Astrocyte of the spinal cord (primary cell): ENCODE measurements at places on chromosomes 2 and 18.
A peak's percentile ranks its signal among the peaks of the same experiment; 100 is the strongest.

DNA sequence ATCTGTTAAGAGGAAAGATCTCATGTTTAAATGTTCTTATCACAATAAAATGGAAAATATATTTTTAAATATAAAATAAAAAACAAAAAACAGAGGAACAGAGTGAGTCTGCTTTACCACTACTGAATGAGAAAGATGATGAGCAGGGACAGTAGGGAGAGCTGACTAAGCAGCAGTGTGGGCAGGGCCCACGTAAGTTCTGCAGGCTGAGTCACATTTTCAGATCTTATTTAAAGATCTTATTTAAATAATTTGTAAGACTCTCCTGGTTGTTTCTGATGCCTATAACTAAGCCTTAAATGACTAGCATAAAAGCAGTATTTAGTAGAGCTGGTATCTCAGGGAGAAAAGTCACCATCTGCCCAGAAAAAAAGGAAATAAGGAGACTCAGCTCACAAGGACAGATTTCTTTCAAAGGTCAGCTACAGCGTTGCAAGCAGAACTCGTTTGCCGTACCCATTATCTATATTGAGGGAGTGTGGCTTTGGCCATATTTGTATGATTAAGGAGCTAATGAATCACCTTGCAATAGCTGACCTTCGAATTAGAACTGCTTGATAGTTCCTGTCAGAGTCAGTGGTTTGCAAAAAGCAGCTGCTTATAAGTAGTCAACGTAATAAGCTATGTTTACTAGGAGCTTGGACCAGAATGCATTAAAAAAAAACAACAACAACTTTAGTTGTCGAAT lies 322.1 kb upstream of the CHAC2 start:
- peak; percentile 48 for DNase-seq

DNA sequence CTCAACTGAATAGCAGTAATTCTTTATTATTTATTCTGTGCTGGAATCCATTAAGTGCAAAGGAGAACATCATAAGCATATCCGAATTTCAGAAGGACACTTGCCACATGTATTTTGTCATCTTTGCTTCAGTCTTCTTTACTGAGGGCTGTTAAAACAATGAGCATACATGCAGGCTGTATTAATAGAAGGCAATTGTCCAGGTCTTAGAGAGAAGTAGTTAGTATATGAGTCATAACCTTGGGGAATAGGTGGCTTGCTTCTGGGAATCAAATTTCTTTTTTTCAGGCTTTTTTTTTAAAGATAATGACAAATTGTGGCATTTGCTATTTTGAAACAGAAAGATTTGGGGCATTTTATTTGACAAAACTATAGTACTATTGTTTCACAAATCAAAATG lies 773.5 kb downstream of the CNTNAP5 start:
- no peak for DNase-seq

- DNase-seq: peak; percentile 32
Measured at GRCh38 chr2:37833423-37833822, 91.7 kb upstream of the RMDN2 start.

- no peak for DNase-seq
Measured at GRCh38 chr2:237153181-237153580, 67.5 kb downstream of the COPS8 start.

DNA sequence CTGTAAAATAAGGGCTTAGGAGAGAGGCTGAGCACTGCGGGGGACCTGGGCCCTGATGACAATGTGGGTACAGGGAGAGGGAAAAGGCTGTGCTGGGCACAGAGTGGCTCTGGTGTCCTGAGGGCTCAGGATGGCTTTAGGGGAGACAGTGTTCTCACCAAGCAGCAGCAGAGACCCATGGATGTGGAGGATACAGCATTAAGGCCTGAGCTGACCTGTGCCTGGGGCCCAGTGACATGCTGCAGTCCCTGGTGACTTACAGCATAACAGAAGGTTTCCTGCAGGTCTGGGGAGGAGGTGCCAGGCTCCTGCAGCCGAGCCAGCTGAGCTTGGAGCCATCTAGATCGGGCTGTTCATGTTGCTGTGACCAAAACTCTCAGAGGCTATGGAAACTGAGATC lies 191.3 kb upstream of the SMAD2 start:
- DNase-seq: no peak

GRCh38 chr18:48949050-48949605 lies 1.6 kb downstream of the SMAD7 start:
- DNase-seq: no peak

DNA sequence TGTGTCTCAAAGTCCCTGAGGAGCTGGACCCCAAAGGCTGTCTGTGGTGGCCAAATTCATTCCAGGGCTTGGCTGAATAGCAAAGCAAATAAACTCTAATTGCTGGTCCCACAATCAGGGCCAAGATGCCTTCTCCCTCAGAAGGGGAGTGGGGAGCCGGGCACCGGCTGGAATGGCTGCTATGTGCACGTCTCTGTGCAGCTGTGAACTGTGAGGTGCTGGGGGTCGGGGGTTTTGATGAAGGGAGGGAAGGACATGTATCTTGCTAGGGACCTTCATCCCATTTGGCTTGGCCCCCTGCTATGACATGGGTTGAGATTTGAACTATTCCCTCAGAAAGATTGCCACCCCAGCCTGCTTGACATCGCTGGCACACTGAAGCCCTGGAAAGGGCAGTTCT lies 60.4 kb downstream of the CIB4 start:
- no peak for DNase-seq

- DNase-seq: peak; percentile 76
Measured at GRCh38 chr2:28291811-28292440, 100.7 kb upstream of the FOSL2 start.

- peak; percentile 60 for DNase-seq
Measured at GRCh38 chr2:196592331-196592910, 47.1 kb upstream of the CCDC150 start.

DNA sequence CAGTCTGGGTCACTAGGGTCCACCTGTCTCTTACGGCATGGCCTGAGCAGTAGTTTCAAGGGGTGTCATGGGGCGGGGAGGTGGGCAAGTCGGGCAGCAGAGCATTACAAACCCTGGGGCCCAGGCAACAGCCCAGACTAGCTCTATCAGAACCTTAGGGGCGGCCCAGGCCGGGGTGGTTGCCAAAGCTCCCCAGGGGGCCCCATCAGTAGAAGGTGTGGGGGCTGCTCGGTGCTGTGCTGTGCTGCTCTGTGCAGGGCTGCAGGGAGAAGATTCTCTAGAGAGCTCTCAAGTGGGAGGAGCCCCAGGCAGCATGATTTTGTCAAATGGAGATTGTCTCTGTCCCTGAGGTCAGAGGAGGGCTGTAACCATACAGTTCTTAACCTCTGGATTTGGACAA lies 36.4 kb upstream of the SLC14A1 start:
- DNase-seq: no peak

DNA sequence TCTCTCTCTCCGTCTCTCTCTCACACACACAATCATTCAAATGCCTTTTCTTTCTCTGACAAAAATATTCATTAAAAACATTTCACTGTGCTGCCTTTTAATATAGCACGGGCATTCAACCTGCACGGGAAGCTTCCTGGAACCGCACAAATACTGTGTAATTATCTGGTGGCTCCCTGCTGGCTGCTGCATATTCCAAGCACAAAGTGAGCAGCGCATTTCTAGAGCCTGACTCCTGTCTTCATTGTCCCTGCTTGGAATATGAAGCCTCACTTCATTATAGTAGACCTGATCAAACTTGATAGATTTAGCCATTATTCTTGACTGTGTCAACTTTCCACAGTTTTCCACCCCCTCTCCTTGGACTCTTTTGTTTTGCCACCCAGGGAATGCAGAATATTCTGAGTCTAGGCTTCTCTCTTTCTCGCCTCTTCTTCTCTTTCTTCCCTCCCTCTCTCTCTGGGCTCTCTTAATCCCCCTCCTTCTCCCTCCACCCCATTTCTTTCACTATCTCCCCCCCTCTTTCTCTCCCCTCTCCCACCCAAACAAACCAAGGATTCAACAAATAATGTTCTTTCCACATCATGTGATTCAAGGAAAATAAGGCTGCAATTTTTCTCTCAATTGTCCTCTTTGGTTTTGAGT lies 672.1 kb upstream of the FANCL start:
- DNase-seq: no peak

DNA sequence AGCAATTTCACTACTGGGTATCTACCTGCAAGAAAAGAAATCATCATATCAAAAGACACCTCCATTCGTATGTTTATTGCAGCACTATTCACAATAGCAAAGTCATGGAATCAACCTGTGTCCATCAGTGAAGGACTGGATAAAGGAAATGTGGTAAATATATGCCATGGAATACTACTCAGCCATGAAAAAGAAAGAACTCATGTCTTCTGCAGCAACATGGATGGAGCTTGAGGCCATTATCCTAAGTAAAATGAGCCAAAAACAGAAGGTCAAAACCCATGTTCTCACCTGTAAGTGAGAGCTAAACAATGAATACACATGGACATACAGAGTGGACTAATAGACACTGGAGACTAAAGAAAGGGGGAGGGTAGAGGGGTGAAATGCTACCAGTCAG lies 322.2 kb downstream of the ZNF521 start:
- no peak for DNase-seq

GRCh38 chr2:18342901-18343300 lies 217.6 kb downstream of the RDH14 start:
- no peak for DNase-seq

DNA sequence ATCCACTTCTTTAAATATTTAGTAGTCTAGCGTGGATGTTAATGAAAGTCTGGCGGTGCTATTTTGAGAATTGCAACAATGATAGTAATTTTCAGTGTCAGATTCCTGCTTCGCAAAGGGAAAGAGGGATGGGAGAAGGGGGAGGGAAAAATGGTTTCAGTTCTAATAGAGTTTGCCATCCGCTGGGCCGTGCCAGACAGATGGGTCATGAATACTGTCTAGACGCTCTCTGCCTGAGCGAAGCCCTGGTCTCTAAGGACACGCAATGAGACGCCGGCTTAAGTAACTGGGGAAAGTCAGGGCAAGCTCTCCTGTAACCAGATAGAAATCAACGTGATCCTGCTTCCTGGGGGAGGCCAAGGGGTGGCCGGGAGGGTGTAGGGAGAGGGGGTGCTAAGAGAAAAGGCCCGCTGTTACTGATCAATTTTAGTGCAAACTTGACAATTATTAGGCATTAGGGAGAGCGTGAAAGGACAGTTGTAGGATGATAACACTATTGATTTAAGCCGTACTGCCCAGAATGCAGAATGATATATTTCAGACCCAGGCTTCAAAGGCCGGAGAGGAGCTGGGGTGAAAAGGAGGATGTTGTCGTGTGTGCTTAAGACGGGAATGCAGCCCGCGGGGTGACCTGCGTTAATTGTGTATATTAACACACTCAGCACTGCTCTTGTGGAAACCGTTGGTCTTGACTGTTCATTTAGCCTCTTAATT lies 229.2 kb downstream of the LDLRAD4 start:
- DNase-seq: peak; percentile 87

DNA sequence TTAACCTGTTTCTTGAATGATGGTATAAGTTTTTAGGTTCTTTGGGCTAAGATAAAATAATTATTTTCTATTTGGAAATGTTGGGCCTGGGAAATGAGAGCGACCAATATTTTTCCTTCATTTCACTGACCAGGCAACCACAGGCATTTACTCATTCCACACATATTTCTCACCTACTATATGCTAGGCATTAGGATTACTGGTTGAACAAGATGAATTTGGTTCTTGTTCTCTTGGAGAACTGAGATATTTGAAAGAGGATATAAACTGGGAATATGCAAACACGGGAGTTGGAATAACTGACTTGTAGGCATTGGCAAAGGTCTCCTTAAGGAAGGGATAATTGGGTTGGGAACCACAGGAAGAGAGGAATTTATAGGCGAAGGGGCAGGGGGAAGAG lies 3.9 kb upstream of the MYL1 start:
- peak; percentile 31 for DNase-seq

DNA sequence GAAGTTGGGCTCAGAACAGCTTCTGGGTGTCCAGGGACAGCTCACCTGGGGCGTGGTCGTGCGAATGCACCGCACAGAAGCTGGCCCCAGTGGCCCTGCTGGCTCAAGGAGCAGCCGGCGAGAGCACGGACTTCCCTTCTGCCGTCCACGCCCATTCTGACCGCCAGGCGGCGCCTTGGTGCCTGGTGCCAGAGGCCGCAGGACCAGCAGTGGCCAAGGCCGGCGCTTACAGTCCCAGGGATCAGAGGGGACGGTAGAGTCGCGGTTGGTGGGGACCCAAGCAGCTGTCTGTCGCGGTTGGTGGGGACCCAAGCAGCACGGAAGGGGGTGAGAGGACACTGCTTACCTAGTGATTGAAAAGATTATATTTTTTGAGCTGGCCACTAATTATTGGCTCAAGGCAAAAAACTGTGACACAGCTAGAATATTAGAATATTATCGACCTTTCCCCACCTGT lies 25.7 kb downstream of the NPPC start:
- DNase-seq: peak; percentile 58

GRCh38 chr2:198359308-198359707 lies 554.9 kb downstream of the PLCL1 start:
- no peak for DNase-seq

DNA sequence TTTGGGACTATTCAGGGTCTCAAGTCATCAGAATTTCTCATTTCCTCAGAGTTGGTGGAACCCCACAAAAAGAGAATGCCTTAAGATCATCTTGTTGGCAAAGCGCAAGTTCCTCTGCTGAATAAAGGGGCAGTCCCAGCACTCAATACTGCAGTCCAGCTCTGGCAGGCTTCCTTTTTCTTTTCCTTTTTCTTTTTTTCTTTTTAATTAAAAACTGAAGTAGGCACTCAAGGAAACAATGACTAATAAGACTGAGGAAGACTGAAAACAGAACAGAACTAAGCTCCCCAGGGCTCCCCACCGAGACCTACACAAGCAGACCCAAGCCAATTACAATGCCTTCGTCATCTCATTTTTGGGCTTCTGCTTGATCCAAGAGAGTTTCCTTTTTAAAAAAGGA lies 82.0 kb downstream of the STK39 start:
- DNase-seq: peak; percentile 87

GRCh38 chr2:20282916-20283592 lies 58.1 kb upstream of the SDC1 start:
- DNase-seq: peak; percentile 38

DNA sequence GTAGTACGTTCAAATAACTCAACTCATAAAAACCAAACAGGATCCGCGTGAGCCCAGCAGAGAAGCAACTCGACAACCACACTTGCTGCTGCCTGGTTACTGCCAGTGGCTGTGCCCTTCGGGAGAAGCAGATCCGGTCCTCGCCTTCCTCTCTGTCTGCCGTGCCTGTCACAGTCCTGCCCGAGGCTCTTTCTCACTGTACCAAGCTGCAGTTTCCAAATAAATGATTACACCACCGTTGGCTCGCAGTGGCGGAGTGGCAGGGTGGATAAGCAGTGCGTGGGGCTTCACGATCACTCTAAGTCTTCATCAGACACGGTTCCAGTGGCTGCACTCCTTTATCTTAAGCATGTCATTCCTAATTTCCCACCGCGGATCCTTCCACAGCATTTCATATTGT lies 26.1 kb upstream of the SALL3 start:
- no peak for DNase-seq

DNA sequence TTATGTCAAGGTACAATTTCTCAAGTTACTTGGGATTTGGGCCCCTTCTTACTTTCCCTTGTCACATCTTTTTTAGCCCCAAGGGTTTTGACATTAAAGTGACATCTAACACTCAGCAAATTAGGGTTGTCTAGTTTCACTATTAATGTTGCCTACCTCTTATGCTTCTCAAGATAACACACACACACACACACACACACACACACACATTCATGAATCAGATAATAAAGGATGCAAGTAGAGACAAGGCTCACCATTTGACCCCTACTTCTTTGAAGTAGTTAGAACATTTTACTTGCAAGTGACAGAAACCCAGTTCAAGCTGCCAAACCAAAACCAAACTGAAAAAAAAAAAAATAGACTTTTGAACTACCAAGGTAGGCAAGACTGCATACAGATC lies 138.8 kb downstream of the TRIB2 start:
- DNase-seq: peak; percentile 8

- no peak for DNase-seq
Measured at GRCh38 chr18:25332002-25332401, 20.0 kb downstream of the ZNF521 start.
